ENCODE measurements at places on chromosomes 16 and 17.
A peak's percentile ranks its signal among the peaks of the same experiment; 100 is the strongest.

- peak; percentile 53 for DNase-seq
Observed at GRCh38 chr17:46822388-46822921, 4.0 kb upstream of the WNT3 start.

- no peak for DNase-seq
Observed at GRCh38 chr16:63689068-63689467, 1432.8 kb downstream of the CDH11 start.

DNA sequence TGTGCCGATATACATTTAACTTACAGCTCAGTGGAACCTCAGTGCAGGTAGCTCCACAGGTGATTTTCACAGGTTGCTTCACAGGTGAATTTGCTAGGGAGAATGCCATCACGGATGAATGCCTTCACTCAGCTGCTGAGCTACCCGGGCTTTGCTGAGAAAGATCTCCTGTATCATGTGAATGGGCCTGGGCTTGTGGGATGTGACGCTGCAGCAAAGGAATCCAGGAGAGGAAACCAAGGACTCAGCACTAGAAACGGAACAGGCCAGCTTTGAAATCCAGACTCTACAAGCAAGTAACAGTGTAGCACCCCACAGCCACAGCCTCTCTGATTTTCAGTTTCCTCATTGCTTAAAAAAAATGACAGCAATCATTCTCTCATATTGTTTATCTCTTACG, 271.4 kb upstream of the MAF start:
- DNase-seq, result no peak

DNA sequence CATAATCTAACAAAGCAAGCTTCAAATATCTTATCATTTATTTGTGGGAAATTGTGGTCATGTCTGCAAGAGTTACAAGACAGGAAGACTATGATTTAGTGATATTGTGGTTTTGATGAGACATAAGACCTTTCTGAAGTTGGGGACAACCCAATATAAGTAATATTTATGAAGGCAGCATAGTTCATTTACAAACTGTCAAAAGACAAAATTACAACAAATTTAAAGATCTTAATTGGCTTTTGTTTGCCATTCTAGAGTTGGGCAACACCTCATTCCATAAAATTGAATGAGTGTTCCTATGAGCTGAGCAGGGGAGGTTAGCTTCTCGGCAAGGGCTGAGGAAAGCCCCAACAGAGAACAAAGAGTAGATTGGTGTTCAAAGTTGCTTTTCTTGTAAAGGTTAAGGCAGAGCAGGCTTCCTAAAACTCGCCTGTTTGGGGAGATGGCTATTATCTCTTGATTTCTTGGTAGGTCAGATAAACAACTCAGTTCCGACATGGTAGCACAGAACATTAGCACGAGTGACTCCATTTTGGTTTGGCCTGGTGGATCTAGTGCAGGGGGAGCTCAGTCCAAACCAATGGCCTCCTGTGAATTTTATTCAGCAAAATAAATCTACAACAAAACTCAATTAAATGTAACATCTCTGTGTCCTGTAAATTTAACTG, 10.9 kb upstream of the MMD start:
- no peak for DNase-seq

- no peak for DNase-seq
Observed at GRCh38 chr17:32136856-32137255, 5.4 kb upstream of the RHOT1 start.

GRCh38 chr17:30379303-30379902, 676 bp downstream of the CPD start:
- DNase-seq, result peak; percentile 50

All from Right ventricle myocardium superior (tissue), 1 donor.